ENCODE measurements at places on chromosomes 1 and 21.

- peak; percentile 66 for DNase-seq
These were observed 12.5 kb downstream of the CHML start for GRCh38 chr1:241627453-241628259.

DNA sequence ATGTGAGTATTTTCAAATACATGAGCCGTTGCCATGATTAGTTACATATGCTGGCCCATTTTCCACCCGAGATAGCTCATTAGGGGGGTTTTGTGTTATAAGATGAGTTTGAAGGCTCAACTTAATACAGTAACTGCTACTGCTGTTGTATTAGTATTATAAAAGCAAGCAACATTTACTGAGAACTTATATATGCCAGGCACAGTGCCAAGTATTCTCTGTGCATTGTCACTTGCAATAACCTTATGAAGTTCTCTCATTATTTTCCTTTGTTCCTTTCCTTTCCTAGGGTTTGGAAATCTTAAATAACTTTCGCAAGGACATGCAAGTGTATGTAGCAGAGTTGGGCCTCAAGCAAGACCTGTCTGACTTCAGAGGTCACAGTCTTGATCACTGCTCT, 107.9 kb downstream of the RYR2 start:
- no peak for DNase-seq

DNA sequence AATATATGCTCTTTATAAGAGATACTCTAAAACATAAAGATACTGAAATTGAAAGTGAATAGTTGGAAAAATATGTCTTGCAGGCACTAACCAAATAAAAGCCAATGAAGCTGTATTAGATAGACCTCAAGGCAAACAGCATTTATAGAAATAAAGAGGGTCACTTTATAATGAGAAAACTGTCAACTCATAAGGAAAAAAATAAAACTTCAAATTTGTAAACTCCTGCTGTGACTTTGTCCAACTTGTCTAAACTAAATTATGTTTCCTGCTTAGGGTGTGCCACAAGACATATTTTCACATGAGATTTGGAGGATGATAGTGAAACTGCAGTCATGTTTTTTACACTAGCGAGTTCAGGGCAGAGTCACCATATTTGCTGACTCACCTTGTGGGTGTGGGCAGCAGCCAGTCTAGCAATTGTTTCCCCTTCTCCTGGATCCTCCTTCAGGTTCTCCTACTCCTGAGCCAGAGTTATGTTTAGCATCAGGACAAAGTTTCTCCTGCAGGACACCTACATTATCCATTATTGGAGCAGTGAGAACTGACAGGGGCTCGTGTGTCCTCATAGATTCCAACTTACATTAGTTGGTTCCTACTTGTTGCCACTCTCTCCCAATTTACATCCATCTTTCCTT, 43.8 kb downstream of the CD53 start:
- DNase-seq: peak; percentile 65

DNA sequence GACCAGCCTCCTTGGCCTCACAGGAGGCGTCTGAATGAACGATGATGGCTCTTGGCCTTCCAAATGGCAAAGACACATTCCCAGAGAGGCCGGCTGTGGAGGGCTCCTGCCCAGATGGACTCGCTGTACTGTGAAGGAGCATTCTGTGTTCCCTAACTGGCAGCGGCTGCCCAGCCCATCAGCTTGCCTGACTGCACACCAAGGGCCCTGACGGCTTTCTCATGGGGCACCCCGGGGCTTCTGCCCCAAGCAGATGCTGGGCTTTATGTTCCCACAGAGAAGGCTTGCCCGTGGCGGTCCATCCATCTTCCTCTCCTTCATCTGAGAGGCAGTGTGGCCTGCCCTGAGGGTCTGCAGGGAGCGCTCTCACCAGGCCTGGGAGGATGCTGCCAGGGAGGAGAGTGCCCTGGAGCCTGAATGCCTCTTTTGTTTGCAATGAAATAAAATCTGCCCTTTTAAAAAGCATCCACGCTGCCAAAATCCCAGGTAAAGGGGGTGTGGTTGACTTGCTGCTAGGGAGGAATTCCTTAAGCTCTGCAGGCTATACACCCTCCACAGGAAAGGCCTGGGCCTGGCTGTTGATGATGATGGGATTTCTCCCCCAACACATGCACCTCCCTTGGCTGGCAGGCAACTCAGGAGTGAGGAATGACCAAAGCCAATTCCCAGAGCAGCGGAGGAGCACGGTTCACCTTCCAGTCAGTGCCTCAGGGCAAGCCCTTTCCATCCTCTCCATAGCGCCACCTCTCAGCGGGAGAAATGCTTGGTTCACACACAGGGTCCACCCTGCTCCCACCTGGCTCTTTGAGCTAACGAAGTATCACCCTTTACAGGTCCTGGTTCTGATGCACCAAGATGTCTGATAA, 84.6 kb upstream of the SSX2IP start:
- no peak for DNase-seq

- no peak for DNase-seq
These were observed 3.6 kb upstream of the ZNF124 start for GRCh38 chr1:247175458-247175857.

GRCh38 chr1:243883551-243883950, 33.5 kb upstream of the AKT3 start:
- peak; percentile 78 for DNase-seq

GRCh38 chr1:5428351-5428750, 563.9 kb downstream of the NPHP4 start:
- DNase-seq: no peak

GRCh38 chr1:97297611-97298010, 576.0 kb downstream of the PTBP2 start:
- DNase-seq: no peak

GRCh38 chr1:29579821-29580425, 343.6 kb downstream of the PTPRU start:
- DNase-seq: peak; percentile 84

- DNase-seq: peak; percentile 90
These were observed 49.8 kb upstream of the ADORA3 start for GRCh38 chr1:111553196-111553595.

DNA sequence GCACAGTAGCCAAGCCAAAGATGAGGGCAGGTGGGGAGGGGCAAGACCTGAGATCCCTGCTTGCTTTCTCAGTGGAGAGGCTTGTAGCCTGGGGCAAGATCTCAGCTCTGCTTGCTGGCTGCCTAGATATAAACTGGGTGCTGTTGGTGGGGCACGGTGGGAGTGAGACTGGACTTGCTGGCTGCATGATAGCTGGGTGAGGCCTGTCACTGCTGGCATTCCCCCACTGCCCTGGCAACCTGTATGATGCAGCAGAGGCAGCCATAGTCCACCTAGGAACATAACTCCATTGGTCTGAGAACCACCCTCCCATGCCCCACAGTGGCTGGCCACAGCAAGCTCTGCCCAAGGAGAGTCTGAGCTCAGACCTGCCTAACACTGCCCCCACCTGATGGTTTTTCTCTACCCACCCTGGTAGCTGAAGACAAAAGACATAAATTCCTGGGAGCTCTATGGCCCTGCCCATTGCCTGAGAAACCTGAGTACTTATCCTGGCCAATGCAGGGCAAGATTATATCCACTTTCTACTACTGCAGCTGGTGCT, 261.9 kb upstream of the DEPDC1 start:
- peak; percentile 11 for DNase-seq

DNA sequence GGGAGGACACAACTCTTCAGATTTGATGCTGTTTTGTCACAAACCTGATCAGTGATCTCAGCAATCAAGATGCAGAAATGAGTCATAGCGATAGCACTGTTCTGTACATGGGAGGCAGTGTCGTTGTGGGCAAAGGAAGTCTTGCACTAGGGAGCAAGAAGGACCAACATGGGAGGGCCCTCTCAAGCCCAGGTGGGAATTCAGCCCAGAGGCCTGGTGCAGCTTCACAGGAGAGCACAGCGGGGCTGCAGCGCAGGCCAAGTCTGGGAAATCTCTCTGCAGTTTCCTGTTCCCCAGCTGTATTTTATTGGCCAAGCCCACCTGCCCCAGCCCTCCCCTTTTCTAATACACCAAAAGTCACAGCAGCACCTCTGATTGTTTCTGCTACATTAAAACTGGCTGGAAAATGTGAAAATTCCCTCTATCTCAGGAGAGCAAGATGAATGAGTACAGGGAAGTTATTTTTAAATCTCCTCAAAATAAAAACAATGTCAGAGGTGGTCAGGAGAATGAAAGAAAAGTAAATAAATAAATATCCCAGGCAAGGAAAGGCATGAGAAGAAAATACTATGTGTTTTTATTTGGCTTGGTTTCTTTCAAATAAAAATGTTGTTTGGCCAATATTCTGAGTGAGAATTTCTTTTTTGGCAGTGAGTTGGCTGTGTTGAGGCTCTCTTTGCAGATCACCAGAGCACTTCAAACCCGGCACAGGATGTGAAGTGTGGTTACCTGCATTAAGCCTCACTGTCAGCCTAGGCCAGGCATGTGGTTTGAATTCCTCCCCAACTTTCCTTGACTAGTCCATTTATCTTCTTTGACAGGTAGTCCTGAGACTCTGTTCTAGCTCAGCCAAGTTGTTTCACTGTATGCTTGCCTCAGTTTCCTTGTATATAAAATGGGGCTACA, 422.1 kb downstream of the PLPP3 start:
- DNase-seq: no peak

DNA sequence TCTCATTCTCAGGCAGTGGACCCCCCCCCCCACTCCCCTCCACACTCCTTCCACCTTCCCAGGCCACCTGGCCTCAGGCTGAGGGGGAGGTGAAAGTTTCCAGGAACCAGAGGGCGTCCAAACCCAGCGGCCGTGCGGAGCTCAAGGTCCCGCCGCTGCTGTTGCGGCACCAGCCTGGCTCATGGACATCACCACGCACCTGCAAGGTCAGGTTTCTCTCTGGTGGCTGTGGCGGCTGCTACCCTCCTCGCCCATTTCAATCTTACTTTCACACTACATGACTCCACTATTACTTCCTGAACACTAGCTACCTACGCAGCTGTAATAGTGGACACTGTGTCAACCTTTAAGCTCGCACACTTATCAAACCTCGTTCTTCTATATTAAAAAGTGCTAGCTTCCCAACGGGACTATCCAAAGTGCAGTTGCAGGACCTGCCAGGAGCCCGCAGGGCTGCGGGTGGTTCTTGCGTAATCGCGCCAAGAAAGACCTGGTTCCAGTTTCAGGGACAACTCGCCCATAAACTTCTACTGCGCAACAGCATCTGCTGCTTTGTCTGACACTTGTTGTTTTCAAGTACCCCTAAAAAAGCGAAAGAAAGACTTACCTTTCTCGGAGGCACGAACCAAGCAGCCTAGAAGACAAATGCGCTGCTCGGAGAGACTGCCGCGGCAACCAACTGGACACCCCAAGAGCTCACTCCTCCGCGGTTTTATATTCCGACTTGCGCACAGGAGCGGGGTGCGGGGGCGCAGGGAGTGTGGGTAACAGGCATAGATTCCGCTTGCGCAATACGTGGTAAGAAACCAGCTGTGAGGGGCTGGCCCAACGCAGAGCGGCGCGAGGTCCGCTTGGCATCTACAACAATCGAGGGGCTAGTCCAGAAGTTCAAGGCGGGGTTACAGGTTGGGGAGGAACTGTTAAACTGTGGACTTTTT, at the start of gene DIRAS3:
Gene DIRAS3 (minus strand): TSS at position 687 of the 938 bp plus-strand sequence. CDS start 3,330 bp downstream, outside the sequence.
- no peak for DNase-seq

DNA sequence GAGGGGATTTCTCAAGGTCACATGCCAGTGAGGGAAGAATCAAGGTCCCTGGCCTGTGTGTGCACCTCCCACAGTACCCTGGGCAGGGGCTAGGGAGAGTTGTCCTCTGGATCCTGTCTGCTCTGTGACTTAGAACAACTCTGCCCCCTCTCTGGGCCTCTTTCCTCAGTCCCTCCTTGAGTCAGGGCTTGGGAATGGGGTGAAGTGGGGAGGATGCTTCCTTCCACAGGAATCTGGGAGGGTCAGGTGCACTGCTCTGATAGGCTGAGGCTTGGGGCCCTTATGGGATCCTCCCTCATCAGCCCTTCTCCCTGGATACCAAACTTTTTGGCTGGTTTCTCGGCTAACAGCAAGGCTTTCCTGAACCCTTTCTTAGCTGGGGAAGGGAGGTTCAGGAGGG, 2.5 kb downstream of the TRNP1 start:
- peak; percentile 37 for DNase-seq

GRCh38 chr1:235710687-235711086, 61.1 kb upstream of the GNG4 start:
- no peak for DNase-seq

DNA sequence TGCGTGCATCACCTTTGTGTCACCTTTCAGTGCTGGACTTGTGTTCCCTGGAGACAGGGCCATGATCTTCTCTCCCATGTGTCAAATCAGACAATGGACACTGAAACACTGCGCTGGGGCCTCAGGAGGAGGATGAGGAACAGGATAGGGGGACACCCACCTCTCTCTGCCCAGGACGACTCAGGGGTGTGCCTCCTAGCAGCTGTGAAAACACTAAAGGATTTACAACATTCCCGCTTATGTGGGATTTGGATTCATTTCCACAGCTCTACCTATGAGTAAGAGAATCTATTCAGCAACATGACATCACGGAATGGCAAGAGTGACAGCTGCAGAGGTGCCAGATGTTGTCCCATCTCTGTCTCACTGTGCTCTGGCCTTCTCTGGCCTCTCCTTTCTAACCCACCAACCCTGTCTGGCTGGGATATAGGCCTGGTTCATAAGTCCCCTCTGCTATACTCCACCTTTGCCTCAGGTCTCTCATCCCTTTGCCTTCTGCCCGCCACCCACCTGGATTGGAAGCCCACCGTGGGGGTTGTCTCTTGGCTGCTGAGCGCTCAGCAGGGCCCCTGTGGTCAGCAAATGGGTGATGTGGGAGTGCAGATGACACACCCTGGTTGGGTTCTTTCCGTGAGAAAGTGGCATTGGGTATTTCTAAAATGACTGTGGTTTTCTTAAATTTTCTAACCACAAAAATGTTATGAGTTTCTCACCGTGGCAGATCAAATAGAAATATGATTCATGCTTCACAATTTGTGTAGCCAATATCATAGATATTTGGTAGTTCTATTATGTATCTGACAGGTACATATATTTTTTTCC, 47.1 kb upstream of the TLR5 start:
- peak; percentile 75 for DNase-seq

DNA sequence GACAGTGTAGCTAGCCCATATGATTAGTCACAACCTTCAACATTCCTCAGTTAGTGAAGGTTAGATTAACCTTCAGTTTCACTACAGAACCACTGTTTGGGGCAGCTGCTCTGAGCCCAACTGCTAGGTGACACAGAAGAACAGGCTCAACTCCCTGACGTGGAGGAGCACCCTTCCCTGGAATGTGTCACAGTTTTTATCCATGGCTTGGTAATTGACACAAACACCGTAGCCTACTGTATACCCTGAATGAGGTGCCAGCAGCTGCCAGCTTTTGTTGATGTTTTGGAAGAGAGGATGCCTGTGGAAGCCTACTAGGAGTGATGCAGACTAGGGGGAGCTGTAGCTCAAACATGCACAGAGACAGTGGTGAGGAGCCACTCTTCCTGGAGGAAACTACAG, 56.6 kb upstream of the CR2 start:
- peak; percentile 8 for DNase-seq

- no peak for DNase-seq
These were observed 72.3 kb downstream of the TRIM11 start for GRCh38 chr1:228334226-228334935.

All from HT1080 (cell line).